Activated naive CD8-positive, alpha-beta T cell treated with anti-CD3 and anti-CD28 coated beads, Interleukin-2, amount 50 U/mL, for 16 hours (primary cell): ENCODE measurements at places on chromosomes 7 and 10.

DNA sequence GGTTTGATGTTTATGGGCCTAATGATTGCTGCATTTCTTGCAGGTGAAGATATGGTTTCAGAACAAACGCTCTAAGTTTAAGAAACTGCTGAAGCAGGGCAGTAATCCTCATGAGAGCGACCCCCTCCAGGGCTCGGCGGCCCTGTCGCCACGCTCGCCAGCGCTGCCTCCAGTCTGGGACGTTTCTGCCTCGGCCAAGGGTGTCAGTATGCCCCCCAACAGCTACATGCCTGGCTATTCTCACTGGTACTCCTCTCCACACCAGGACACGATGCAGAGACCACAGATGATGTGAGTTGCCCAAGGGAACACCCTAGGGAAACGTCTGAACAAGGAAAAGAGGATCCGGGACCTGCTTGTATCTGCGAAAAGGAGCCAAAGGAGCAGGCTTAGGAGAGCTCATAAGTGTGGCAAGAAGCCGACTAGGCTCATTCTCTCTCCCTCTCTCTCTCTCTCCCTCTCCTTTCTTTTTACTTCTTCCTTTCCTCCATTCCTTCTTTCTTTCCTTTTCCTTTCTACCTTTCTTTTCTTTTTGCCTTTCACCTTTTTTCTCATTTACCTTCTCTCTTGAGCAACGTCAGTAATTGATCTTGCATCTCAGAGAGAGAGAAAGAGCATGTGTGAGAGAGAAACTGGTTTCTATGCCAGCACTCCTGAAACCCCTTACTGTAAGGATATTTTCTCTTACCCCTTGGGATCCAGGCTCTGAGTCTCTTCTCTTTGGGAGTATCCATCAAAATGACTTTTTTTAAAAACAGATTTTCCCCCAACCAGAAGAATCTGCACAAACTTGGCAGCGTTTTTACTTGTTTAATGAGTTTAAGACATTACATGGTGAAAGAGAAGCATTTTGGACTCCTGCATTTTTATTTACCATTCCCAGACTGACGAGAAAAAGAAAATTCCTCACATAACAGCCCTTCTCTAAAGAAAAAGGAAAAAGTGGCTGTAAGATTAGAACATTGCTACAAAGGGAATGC is 4.7 kb downstream of the DLX6 start:
- DNase-seq = no peak

- no peak for DNase-seq
Observed at GRCh38 chr10:69645296-69646184, 15.5 kb downstream of the FAM241B start.

DNA sequence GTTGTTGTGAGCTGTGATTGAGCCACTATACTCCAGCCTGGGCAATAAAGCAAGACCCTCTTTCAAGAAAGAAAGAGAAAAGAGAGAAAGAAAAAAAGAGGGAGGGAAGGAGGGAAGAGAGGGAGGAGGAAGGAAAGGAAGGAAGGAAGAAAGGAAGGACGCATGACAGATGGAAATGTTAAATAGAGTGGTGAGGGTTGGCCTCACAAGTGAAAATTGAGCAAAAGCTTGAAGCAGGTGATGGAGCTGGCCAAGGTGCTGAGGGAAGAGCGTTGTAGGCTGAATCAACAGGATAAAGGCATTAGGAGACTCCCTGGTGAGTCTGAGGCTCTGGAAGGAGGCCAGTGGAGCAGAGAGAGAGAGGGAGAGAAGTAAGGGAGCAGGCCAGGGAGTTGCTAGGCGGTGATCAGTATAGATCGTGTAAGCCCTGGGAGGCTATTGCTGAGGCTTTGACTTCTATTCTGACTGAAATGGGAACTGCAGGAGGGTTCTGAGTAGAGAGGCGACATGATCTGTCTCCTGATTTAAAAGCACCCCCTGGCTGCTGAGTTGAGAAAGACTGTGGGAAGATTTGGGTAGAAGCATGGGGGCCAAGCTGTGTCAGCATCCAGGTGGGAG is 26.5 kb upstream of the TMEM248 start:
- no peak for DNase-seq

GRCh38 chr10:119425102-119425880 is 117.2 kb downstream of the RGS10 start:
- DNase-seq = no peak

DNA sequence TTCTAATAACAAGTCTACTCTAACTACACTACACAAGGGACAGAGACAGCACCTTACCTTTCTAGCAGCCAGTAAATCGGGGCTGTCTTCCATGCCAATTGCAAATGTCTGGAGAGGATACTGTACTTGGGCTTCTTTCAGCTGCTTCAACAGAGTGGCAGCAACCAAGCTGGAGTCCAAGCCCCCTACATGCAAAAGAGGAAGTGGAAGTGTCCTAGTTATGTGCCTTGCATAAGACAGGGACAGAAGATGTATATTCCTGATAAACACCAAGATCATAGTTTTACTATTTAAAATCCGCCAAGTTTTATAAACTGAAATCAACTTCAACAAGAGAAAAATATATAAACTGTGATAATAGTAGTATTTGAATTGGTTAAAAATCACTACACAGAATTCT is 14.0 kb downstream of the ASNS start:
- DNase-seq = no peak

DNA sequence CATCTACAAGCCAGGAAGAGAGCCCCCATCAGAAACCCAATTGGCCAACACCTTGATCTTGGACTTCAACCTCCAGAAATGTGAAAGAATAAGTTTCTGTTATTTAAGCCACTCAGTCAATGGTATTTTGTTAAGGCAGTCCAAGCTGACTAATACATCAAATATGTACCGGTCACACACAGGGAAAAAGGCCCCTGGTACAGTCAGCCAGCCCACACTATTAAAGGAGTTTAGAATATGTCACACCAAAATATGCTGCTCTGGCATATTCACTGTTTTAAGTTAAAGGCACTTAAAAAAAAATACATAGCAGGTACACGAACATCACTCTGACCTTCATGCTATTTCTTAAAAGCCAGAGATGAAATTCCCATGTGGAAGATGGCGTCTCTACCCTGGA is 15.2 kb upstream of the CDCA7L start:
- no peak for DNase-seq

DNA sequence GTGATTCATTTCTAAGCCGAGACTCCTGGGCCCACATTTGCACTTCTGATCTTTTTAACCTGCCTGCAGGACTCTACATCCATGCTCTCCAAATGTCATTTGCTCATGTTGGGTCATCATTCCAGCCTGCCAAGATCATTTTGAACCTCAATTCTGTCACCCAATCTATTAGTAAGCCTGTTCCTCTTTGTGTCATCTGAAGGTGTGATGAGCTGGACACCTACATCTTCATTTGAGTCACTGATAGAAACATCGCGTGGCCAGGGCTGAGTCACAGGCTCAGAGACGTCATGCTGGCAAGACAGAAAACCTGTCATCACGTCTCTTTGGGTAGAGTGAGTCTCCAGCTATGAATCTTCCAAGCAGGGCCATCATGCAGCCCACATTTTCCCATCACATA is 65.3 kb upstream of the SLF2 start:
- DNase-seq = no peak
